Endothelial cell of umbilical vein (primary cell): ENCODE measurements at places on chromosomes 1 and 21.

- DNase-seq: no peak
Observed at GRCh38 chr1:108129999-108130398, 70.1 kb downstream of the SLC25A24 start.

DNA sequence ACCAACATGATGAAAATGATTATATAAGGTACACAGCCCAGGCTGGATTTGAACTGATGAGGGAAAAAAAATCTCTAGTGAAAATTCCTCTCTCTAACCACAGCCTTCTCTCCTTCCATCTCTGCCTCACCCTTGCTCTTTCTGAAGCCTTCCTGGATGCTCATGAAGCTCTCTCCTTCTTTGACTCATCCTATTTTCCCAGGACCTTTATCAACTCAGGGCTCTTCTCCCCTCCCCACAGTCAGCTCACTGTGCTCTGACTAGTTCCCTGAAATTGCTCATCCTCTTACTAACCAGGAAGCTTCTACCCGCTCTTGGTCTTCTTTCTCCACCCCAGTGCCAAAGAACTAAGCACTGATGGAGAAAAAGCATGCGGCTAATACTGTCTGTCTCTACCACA is 46.4 kb upstream of the ERG start:
- DNase-seq: no peak

GRCh38 chr1:113830039-113830438 is 17.8 kb upstream of the RSBN1 start:
- no peak for DNase-seq

DNA sequence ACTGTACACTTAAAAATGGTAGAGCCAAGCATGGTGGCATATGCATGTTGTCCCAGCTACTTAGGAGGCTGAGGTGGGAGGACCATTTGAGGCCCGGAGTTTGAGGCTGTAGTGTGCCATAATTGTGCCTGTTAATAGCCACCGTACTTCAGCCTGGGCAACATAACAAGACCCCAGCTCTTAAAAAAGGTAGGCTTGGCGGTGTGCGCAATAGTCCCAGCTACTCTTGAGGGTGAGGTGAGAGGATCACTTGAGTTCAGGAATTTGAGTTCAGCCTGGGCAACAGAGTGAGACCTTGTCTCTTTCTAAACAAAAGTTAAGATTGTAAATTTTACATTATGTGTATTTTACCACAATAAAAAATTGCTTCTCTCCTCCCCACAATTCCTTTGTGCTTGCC is 19.7 kb downstream of the FNBP1L start:
- no peak for DNase-seq

- DNase-seq: no peak
Observed at GRCh38 chr1:28812669-28813468, 899 bp downstream of the OPRD1 start.

- DNase-seq: peak; percentile 88
Observed at GRCh38 chr1:77513839-77514763, 168.4 kb downstream of the ZZZ3 start.

GRCh38 chr1:49297783-49298182 is 521.1 kb upstream of the BEND5 start:
- no peak for DNase-seq

GRCh38 chr1:230794871-230795605 is 47.9 kb downstream of the CAPN9 start:
- no peak for DNase-seq

DNA sequence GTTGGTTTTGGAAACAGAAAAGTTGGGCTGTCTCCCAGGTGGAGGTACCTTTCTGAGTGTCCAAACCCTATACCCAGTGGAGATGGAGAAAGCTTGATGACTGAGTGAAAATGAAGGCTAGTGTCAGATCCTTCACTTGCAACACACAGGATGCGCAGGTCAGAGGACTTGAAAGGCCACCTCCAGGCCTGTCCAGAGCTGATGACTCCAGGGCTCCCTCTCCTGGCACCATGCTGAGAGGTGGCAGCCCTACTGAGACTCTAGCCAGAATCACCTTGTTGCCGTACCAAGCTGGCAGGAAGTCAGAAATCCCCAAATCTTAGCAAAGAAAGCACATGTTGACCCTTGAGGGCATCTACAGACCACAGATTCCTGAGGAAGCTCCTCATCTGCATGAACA is 16.4 kb downstream of the KNCN start:
- DNase-seq: no peak

DNA sequence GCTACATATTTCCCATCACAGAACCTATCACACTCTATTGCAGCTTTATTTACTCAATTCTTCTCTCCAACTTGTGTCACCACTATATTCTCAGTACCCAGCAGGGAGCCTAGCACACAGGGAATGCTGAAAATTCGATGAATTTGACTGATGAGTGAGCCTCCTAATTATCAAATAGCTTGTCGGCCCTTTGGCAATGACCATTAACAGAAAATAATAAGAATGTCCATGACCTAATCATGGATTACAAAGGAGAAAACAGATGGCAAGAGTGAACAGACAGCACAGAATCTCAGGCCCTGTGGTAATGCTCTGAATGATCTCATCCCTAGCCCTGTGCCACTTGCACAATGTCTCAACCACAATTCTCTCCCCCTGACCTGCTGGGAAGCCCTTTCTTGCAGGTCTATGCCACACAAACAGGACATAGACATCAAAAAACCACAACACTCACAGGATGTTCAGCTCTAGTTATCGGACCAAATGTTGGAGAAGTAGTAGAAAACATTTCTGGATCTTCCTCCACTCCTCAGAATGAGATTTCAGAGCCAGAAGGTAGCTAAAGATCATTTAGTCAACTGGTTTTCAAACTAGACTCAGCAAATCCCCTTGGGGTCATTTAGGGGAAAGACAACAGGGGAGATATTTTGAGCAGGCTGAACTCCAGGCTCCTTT is 68.4 kb downstream of the LUZP1 start:
- DNase-seq: peak; percentile 59
